Uterus (tissue), 4 donors: ENCODE measurements at places on chromosomes 4 and X.
A peak's percentile ranks its signal among the peaks of the same experiment; 100 is the strongest.

- no peaks in the 10 kb centered on the region for H3K4me1 ChIP-seq
- no peak overlapping the region for H3K4me3 ChIP-seq
- no peaks in the 10 kb centered on the region for H3K36me3 ChIP-seq
- no peak overlapping the region for H3K27ac ChIP-seq
- no peaks in the 10 kb centered on the region for H3K27me3 ChIP-seq
Measured at GRCh38 chr4:134906404-134907023, 704.9 kb upstream of the PABPC4L start.

DNA sequence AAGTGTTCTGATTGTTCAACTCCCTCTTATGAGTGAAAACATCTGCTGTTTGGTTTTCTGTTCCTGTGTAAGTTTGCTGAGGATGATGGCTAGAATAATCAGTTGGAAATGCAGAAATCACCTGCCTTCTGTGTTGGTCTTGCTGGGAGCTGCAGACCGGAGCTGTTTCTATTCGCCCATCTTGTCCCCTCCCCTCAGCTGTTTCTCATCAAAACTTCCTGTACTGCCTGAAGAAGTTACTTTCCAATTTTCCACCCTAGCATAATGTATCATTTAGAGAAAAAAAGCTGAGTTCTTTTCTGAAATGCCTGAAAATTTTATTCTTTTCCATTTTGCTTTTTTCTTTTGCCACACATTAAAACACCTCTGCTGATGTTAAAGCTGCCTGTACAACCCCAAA lies 167.6 kb downstream of the TEX13A start:
- H3K27me3 ChIP-seq: no peaks in the 10 kb centered on the region
- H3K27ac ChIP-seq: no peak overlapping the region
- H3K4me3 ChIP-seq: no peak overlapping the region
- H3K36me3 ChIP-seq: no peaks in the 10 kb centered on the region

- no peak overlapping the region for H3K27ac ChIP-seq
- no peaks in the 10 kb centered on the region for H3K27me3 ChIP-seq
- DNase-seq: peak; percentile 30
- no peak overlapping the region for H3K4me3 ChIP-seq
Measured at GRCh38 chr4:122783301-122784215, 43.1 kb upstream of the FGF2 start.

- no peak overlapping the region for H3K27ac ChIP-seq
- no peak overlapping the region for H3K4me3 ChIP-seq
- DNase-seq: no peak
- no peaks in the 10 kb centered on the region for H3K4me1 ChIP-seq
- H3K27me3 ChIP-seq: no peaks in the 10 kb centered on the region
Measured at GRCh38 chr4:157143369-157143768, 67.4 kb downstream of the GLRB start.

DNA sequence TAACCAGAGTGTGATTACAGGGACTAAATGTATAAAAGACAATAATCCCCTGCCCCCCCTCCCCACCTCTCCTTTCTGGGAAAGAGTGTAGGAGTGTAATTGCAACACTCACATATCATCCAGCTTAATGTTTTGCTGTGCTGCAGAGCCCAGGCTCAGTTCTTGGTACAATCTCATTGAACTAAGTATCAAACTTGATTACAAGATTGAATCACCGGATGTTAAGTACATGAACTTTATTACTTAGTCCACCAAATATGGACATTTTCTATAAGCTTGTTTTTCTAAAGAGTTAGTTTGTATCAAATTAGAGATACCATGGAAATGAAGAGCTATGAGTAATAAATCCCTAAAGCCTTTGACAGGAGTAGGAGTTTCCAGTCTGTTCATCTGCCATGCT lies 559.1 kb downstream of the ZNF674 start:
- H3K36me3 ChIP-seq: no peaks in the 10 kb centered on the region
- H3K4me1 ChIP-seq: no peaks in the 10 kb centered on the region
- H3K4me3 ChIP-seq: no peak overlapping the region
- no peak for DNase-seq
- H3K27me3 ChIP-seq: no peaks in the 10 kb centered on the region

DNA sequence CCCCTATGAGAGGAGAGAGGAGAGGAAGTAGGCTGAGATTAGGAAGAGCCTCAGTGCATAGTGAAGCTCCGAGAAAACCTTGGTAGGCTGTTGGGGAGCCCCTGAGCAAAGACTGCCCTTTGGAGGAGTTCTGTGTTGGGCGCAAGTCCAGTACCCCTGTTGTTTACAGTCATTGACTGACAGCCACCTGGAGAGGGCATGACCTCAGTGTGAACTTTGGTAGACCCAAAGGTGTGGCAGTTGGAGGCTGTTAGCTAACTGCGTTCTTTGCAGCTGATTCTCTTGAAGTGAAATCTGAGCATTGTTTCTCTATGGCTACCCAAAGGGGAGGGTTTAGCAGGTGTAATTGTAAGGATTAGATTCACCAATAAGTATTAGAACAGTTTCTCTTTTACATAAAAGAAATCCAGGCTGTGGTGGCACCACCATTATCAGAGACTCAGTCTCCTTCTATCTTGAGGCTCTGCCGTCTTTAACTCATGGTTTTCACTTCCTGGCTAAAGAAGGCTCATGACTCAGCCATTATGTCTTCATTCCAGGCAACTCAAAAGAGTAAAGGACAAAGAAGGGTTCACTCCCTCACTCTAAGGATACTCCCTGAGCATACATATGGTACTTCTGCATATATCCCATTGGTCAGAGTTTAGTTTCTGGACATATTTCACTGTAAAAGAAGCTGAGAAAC lies 33.4 kb downstream of the ANXA3 start:
- H3K36me3 ChIP-seq: no peaks in the 10 kb centered on the region
- no peak overlapping the region for H3K4me3 ChIP-seq
- no peaks in the 10 kb centered on the region for H3K27me3 ChIP-seq
- no peak for DNase-seq

DNA sequence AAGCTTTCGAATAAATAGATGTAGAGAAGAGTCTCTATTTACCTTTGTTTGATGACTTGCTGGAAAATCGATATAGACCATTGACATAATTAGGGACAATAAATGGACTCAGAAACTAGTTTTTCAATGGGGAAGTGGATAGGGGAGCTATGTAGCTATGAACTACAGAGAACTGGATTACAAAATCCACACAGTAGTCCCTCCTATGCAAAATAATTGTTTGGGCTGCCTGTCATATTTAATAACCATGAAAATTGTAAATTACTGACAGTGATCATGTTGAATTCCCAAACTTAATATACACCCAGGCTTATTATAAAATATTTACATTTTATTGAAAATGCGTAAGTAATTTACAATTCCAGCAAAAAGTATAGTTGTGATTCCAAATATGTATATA lies 333.1 kb upstream of the FAM241A start:
- H3K27me3 ChIP-seq: no peaks in the 10 kb centered on the region
- H3K27ac ChIP-seq: no peak overlapping the region
- H3K36me3 ChIP-seq: no peaks in the 10 kb centered on the region
- no peak for DNase-seq
- no peak overlapping the region for H3K4me3 ChIP-seq

DNA sequence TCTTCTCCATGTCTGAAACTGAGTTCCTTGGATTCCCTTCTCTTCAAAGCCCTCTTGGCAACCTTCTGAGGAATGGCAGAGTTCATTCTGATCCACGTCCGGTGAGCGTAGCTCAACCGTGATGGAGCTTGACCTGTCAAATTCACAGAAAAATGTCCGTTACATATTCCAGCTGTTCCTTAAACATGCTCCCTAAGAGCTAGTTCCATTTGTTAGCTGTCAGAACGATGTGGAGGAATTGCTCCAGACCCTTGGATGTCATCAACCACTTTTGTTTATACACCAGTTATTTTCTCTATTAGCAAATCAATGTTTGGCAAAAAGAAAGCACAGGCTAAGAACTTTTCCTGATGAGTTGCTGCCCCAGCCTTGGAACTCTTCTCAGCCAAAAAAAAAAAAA lies 50.1 kb downstream of the NHS start:
- DNase-seq: no peak
- no peak overlapping the region for H3K27ac ChIP-seq
- no peak overlapping the region for H3K4me3 ChIP-seq
- H3K4me1 ChIP-seq: no peaks in the 10 kb centered on the region

DNA sequence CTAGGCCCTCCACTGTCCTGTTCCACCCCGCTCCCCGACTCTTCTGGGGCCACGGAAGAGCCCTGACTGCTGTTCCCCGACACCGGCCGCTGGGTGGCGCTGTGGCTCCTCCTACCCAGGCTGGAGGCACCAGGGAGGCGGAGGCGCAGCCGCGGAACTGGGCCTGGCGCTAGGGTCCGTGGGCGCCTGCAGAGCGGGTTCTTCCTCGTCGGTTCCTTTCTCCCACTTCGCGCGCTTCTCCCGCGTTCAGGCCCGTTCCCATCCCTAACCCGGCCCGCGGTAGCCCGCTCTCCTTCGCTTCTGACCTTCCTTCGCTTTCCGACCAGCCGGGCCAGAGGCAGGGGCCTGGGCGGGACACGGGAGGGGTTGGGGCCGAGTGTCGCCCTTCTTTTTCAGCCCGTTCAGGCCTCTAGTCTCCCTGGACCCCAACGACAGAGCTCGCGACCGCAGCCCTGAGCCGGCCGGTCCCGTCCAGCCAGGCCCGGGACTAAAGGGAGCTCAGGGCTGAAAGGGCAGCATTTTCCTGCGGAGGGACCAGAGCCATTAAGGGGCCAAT lies 34.3 kb downstream of the NALF2 start:
- peak overlapping the region; percentile 31 for H3K4me3 ChIP-seq
- H3K27ac ChIP-seq: no peak overlapping the region
- DNase-seq: peak; percentile 61
